ENCODE measurements at places on chromosomes 4 and X. TPM values are rescaled to one million over a fixed set of nuclear protein-coding genes. Genes with fewer than 3 reads are reported as not detected.

STARD8 gene
- 3.3 TPM for total RNA-seq

SPOCK3 gene
- not detected for total RNA-seq

NXF2 gene
- not detected for total RNA-seq

MAGEC3 gene
- total RNA-seq: not detected

CYBB gene
- total RNA-seq: not detected

RS1 gene
- total RNA-seq: not detected

USP17L30 gene
- not detected for total RNA-seq

PPP1R2C gene
- total RNA-seq: not detected

MYOZ2 gene
- total RNA-seq: not detected

Data from activated CD4-positive, alpha-beta T cell treated with anti-CD3 and anti-CD28 coated beads, Interleukin-2, amount 10 ng/mL, durations not matched to agents 24 days and 14 days (primary cell).